Activated CD4-positive, alpha-beta memory T cell treated with anti-CD3 and anti-CD28 coated beads, Interleukin-2, amount 10 ng/mL, durations not matched to agents 7 days and 5 days (primary cell): ENCODE measurements at places on chromosomes 12 and 14. TPM values are rescaled to one million over a fixed set of nuclear protein-coding genes. Genes with fewer than 3 reads are reported as not detected.

Gene RILPL2
- 8.9 TPM for total RNA-seq

Gene OVCH1
- total RNA-seq: not detected

Gene DCP1B
- 18.6 TPM for total RNA-seq

Gene CDKL1
- 5.3 TPM for total RNA-seq

Gene SERPINA9
- not detected for total RNA-seq

Gene KLRC4
- total RNA-seq: not detected

Gene TRPV4
- not detected for total RNA-seq

Gene RNASE1
- not detected for total RNA-seq
